NCI-H1930 (cell line): ENCODE measurements at places on chromosomes 11 and 22.

GRCh38 chr22:50119768-50120251 lies 30.0 kb downstream of the MOV10L1 start:
- no peak for DNase-seq

DNA sequence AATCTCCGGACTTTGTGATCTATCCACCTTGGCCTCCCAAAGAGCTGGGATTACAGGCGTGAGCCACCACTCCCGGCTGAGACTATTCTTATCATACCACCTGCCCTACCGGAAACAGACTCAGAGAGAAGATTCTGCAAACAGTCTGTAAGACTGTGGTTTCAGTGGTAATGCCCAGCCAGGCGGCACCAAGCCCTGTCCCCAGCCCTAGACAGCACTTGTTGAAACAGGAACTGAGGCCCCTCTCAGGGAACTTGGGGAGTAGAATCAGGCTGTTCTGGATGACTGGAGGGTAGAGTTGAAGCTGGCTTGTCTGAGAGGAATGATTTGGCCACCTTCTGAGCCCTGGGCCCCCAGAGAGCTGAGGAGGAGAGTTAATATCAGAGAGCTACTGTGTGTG lies 1.3 kb upstream of the INSC start:
- DNase-seq, result no peak

GRCh38 chr22:38412435-38413084 lies 42.4 kb downstream of the KCNJ4 start:
- no peak for DNase-seq

- no peak for DNase-seq
Observed at GRCh38 chr11:48078689-48079088, 98.3 kb downstream of the PTPRJ start.

GRCh38 chr11:12962306-12962705 lies 46.8 kb upstream of the RASSF10 start:
- no peak for DNase-seq

DNA sequence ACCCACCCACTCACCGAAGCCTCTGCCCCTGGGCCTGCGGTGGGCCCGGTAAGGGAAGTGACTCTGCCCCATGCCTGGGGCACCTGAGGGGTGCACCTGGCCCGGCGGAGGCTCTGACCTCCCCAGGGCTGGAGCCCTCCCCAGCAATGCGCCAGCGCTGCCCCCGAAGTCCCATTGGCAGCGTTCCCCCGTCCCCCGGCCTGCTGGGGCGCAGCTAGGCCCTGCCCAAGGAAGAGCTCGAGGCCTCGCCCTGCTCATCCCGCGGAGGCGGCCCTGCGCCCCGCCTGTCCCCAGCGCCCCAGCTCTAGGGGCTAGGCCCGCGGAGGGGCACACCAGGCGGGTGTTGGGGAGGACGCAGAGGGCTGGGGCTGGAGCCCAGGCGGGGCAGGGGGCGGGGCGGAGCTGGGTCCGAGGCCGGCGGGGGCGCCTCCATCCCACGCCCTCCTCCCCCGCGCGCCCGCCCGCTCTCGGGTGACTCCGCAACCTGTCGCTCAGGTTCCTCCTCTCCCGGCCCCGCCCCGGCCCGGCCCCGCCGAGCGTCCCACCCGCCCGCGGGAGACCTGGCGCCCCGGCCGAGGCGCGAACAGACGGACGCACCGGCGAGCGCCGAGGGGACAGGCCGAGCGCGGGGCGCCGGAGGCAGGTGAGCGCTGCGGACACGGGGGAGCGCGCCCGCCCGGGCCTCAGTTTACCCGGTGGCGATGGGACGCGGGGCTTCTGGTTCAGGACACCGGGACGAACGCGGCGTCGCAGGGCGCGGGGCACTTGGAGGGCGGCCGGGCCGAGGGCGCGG lies at the start of gene EPS8L2:
Gene EPS8L2, plus strand, starts transcription at position 586 of the 793 bp plus-strand sequence. CDS start 3,177 bp downstream, outside the sequence.
- DNase-seq, result no peak

GRCh38 chr11:78166855-78167469 lies 21.5 kb downstream of the KCTD21 start:
- DNase-seq, result no peak

- DNase-seq, result no peak
Observed at GRCh38 chr11:62088331-62088933, 35.4 kb upstream of the INCENP start.

DNA sequence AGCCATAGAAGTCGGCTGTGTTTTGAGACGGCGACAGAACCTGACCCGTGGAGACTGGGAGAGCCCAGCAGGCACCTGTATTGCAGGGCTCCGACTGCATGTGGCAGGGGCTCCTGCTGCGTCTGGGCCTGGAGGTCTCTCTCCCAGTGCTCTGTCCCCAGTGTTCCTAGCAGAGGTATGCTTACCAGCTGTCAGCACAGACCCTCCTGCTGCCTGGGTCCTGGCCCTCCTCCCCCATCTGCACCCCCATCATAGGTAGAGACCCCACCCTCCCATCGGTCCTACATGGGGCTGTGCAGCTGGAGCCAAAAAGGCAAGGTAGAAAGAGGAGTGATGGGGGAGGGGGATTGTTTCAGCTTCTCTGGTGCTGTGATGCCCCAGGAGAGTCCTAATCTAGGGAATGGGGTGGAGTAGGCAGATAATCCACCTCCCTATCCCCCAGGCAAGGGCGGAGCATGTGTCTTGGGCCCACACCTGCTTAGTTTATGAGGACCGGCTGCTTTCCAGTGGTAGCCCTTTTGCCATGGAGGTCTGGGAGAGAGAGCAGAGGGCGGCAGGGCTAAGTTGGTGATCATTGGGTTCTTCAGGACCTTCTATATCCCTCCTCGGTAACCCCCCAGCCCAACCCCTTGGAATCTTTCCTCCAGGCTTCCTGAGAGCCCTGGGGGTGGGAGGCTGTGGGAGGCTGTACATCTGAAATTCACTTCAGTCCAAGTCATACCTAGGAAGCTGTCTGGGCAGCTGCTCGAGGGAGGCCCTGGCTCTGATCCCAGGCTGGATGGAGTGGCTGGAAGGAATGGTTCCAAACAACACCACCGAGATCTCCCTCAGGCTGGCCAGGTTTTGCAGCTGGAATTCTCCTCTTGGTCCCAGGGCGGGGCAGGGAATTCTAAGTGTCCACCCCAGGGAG lies 5.3 kb downstream of the SLC7A4 start:
- DNase-seq, result no peak

DNA sequence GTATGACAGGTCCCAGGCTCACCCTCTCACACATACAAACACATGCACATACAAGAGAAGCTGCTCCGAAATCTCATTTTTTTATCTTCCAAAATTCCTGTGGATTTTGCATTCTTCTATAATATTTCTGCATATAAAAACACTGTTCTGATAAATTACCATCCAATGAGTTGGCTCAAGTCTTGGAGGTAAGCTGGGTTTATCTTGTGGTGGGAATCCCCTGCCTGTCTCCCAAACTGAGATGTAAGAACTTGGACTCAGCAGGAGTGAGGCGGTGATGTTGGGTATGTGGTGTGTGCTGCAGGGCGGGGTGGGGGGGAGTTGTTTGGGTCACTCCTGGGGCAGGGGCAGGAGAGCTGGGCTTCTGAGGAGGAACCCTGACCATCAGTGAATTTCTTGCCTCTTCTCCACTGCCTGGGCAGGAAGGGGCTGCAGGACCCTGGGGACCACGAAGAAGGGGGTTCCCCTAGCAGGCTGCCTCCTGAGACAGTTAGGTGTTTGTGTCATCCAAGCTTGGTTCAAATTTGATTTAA lies 6.8 kb upstream of the P2RY6 start:
- no peak for DNase-seq

DNA sequence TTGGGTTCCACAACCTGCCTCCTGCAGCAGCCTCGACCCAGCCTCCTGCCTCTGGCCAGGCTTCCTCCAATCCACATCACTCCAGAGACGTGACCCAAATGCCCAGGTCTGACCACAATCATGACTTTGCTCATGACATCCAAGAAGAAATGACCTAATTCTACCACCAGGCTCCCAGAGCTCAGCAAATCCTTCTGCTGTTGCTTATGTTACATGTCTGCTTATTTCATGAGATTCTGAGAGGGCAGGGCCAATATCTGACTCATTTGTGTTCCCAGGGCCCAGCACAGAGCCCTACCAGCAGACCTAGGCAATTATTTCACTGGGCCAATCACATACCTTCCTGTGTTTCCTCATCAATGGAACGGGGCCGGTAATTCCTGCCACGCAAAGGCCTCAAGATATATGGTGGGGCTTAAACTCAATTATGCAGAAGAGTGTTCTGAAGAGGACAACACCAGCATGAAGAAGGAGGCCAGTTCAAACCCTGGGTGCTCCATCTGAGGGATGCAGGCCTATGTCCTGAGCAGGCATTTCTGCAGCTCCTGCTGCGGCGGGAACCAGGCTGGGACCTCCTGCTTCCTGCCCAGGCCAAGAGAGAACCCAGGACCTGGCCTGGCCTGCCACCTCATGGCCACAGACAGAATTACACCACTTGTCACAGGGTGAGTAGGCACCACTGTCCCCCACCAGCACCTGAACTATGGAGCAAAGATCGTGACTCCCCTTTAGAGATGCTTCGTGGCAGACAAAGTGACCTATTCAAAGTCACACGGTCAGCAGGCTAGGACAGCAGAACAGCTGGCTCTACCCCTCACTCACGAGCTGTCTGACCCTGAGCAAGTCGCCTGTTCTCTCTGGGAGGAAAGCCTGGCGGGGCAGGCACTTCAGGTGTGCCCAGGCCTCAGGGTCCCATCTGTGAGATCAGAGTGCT lies 5.9 kb downstream of the CENPM start:
- peak; percentile 37 for DNase-seq

DNA sequence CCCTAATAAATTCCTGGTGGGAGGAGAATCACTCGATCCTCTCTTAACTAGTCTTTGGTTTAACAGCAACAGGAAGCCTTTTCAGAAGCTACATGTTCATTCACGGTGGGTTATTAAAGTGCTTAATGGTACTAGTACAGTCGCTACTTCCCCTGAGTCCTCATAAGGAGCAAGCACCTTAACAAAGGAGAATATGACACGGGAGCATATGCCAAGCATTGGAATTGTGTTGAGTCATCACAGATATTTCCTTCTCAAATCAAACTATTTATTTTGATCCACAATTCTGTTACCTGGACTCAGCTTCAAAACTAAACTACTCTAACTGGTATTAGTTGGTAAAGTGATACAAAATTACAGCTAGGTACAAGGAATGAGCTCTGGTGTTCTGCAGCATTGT lies 177.5 kb upstream of the CTSC start:
- no peak for DNase-seq
